ENCODE measurements at places on chromosomes 4 and X.

DNA sequence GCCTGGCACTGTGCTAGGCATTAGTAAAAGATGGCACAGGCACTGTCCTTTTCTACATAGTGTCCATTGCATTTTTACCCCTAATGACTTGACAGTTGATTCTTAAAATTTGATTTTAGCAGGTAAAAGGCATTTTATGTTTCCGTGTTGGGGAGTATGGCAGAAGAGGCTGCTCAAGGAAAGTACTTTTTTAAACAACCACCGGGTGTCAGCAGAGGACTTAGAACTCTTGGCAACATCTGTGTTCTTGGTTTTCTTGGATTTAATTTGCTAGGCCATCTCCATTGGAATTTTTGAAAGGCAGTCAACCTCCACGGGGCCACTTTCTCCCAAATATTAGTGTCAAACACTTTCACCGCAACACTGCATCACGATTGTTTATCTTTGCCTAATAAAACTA lies 102.9 kb downstream of the TSPAN7 start:
- peak; percentile 49 for DNase-seq

GRCh38 chrX:103495786-103496185 lies 23.5 kb downstream of the RAB40A start:
- DNase-seq, result no peak

DNA sequence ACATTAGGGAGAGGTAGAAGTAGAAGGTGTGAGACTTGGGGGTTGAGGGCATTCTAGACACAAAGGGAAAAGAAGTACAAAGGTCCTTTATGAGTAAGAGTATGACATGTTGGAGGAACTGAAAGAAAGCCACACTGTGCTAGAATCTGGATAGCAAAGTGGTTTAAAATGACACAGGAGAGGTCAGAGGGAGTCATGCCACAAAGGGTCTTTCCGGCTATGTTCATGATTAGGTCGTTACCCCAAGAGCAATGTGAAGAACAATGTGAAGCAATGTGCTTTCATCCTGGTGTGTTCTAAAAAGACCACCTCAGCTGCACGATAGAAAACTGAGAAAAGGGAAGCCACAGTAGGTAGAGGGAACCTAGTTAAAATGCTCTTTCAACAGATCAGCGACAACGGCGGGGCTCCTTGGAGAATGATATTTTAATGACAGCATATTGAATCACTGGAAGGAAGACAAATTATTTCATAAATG lies 29.2 kb downstream of the SMIM14 start:
- DNase-seq, result no peak

GRCh38 chr4:56958111-56958517 lies 19.3 kb downstream of the NOA1 start:
- no peak for DNase-seq

DNA sequence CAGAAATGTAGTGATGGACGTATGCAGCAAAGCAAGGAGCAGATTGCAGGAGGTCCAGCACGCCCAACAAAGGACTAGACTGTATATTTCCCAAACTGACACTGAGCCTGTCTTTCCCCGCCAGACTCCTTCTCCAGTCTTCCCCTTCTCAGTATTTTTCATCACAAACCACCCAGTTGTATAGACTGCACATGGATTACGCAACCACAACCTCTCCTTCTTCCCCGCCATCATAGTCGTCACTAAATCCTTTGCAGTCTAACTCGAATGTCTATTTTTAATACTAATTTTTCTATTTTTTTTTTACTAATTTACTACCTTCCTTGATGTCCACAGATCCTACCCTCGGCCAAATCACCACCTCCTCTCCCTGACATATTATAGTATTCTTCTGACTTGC lies 105.4 kb downstream of the MTNR1A start:
- no peak for DNase-seq

DNA sequence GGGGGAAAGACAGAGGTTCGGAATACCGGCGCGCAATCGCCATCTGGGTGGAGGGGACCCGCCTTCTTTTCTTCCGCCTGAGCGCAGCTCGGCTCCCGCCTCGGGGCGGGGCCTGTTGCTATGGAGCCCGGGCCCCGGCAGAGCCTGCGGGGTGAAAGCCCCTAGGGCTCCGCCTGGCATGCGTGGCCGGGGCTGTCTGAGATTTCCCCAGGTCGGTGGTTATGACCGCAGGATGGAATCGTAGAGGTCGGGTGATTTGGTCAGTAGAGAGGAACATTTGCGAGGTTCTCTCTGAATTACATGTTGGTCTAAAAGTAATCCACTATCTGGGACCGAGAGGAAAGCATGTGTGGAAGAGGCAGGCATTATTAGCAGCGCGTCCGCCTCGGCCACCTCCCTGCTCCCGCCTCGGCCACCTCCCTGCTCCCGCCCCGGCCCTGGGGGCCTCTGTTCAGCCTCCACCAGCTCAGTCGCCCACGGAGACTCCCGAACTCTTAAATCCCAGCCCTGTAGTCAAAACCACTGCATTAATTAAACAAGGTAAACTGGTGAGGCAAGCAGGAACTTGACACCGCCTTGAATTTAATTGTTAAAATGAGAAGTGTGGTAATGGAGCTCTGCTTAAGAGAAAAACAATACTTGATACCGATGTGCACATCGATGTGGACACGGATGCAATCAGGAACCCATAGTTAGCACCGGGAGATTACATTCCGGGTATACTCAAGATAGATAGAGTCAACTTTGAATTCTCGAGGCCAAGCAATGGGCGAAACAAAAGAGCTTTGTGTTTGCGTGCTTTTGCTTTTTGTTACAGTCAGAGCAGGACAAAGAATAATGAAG lies 45.2 kb downstream of the TRIM2 start:
- peak; percentile 96 for DNase-seq

All from GM23338 (cell line).